Omental fat pad (tissue), 4 donors: ENCODE measurements at places on chromosomes 4 and X.

DNA sequence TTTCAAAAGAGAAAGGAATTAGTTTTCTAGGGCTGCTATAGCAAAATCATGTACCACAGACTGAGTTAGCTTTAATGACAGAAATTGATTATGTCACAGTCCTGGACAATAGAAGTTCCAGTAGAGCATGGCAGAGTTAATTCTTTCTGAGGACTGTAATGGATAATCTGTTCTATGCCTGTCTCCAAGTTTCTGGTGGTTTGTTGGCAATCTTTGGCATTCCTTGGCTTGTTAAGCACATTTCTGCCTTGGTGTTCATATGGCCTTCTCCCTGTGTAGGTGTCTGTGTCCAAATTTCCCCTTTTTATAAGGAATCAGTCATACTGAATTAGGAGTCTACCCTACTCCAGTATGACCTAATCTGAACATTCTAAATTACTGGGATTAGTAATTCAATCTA is 336.1 kb upstream of the PABPC4L start:
- DNase-seq: no peak

DNA sequence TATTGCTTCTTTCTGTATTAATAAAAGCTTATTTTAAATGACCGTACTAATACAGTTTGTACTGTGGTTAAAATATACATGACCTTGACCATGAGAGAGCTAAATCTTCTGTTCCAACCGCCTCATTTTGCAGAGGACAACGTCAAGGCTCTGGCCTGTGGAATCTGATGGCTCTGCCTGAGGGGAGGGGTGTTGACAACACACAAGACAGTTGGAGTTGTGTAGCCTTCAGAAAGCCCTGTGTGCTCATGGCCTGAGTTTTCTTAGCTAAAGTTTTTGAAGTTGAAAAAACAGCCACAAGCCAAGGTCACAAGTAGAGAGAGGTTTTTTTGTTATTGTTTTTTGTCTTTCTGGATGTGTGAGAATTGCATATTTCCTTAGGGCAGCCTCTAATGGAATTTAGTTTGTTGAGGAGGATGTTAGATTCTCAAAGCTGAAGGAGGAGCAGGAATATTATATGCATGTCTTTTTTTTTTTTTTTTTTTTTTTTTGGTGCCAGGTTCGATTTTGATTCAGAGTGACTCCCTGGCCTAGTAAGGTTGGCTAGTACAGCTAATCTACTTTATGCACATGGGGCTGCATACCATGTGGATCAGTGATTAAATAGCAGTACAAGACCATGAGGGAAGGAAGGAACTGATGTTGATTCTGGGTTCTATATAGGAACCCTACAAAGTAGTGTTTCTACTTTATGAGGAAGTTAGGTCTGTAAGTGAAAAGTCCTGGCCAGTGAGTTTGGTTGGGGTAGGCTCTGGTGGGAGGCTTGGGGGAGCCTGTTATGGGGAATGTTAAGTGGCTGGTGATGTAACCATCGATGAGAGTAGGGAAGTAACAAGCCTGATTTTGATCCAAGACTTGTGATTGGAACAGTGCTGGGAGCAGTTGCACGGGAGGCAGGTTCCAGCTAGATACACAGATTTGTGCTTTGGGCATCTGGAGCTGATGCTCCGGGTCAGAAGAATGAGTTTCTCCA is 20.3 kb downstream of the SMS start:
- DNase-seq: no peak

- DNase-seq: no peak
Measured at GRCh38 chrX:49842621-49843020, 13.5 kb downstream of the PAGE4 start.

DNA sequence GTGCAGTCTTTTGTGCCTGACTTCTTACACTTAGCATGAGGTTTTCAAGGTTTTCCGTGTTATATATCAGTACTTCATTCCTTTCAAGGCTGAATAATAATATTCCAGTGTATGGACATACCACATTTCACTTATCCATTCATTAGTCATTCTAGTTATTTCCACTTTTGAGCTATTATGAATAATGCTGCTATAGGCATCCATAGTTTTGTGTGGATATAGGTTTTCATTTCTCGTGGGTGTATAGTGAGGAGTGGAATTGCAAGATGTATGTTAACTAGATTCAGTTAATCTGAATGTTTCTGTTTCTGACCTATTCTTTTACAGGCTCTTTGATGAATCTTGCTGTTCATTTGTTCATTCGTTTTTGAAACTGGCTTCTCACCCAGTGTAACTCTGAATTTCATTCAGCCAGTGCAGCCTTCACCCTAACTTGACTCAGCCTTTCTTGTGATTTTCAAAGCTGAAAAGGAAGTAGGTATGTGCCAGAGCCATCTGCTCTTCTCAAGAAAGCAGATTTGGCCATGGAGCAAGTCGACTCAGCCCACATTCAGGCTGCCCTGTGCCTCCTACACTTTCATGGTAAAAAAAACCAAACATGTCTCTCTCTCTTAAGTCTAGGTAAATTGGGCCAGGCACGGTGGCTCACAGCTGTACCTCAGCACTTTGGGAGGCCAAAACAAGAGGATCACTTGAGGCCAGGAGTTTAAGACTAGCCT is 56.3 kb upstream of the NOCT start:
- DNase-seq: no peak

- DNase-seq: no peak
Measured at GRCh38 chr4:3176367-3177229, 72.4 kb upstream of the MSANTD1 start.

GRCh38 chr4:77002321-77003107 is 53.0 kb downstream of the SEPTIN11 start:
- DNase-seq: no peak

- no peak for DNase-seq
Measured at GRCh38 chr4:108142870-108143269, 25.9 kb downstream of the LEF1 start.
